Activated T-cell treated with anti-CD3 and anti-CD28 coated beads, Interleukin-2, amount 50 U/mL, for 1 hour (primary cell): ENCODE measurements at places on chromosomes 1 and 21.

DNA sequence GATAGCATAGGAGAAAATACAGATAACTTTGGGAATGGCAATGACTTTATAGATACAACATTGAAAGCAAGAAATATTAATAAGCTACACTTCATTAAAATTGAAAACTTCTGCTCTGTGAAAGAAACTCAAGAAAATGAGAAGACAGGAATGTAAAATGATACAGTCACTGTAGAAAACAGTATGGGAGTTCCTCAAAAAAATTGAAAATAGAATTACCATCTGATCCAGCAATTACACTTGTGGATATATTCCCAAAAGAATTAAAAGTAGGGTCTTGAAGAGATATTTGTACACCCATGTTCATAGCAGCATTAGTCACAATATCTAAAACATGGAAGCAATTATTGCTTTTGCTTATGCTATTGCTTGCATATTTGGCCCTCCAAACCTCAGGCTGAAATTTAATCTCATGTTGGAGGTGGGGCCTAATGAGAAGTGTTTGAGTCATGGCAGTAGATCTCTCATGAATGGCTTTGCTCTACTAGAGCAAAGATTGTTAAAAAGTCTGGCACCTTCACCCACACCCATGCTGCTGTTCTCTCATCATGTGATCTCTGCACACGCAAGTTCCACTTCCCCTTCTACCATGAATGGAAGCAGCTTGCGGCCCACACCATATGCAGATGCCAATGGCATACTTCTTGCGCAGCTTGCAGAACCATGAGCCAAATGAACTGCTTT is 15.3 kb upstream of the AHCYL1 start:
- DNase-seq, result no peak

- DNase-seq, result no peak
Observed at GRCh38 chr1:234921266-234922062, 207.2 kb downstream of the TOMM20 start.

- DNase-seq, result no peak
Observed at GRCh38 chr1:92503926-92504285, 17.2 kb upstream of the GFI1 start.

- no peak for DNase-seq
Observed at GRCh38 chr1:199221371-199222150, 582.7 kb downstream of the PTPRC start.

GRCh38 chr1:175870217-175870616 is 126.8 kb upstream of the TNR start:
- no peak for DNase-seq

GRCh38 chr1:221907166-221907932 is 165.5 kb upstream of the DUSP10 start:
- DNase-seq, result no peak

- DNase-seq, result no peak
Observed at GRCh38 chr1:40820911-40821693, 37.5 kb downstream of the KCNQ4 start.

DNA sequence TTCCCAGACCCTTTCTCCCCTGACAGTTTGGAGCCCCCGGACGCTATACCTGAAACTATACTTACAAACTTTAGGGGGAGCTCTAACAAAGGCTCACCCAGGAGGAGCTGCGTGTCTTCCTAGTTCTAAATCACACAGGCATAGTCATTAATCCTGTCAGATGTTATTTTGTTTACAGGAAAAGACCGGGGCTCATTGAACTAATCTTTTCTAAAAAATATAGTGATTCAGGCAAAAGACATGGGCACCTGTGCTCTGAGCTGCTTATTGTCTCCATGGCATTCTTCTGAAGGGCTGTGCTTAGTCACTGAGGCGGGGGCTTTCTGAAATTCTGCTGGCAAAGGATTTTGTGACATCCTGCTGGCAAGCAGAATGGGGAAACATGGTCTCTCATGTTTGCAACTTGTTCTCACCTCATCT is 1577.0 kb downstream of the NCAM2 start:
- no peak for DNase-seq

DNA sequence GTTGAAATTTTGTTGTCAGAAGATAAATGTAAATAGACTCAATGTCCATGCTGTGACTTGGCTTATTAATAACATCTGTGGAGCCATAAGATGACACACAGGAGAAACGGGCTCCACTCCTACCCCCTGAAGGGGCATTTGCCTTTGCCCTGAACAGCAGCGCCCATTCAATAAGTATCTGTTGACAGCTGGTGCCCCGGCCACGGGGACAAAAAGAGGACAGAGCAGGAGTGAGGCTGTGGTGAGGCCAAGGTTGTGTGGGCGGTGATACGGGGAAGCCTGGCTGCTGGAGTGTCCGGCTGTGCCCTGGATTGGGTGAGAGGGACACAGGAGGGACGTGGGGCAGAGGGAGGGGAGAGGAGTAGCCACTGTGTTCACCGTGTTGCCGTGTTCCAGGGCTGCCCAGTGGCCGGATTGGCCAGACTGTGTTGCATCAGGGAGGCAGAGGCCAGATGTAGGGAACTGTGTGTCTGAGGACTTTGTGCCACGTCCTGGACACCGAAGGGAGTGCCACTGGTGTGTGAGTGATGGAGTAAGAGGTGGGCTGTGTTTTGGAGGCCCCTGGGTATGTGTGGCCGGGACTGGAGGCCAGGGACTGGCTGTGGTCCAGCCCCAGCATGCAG is 15.1 kb downstream of the PRMT2 start:
- DNase-seq, result no peak

- no peak for DNase-seq
Observed at GRCh38 chr1:165753934-165754333, 14.7 kb downstream of the TMCO1 start.

- no peak for DNase-seq
Observed at GRCh38 chr1:221162352-221162751, 283.1 kb downstream of the HLX start.

DNA sequence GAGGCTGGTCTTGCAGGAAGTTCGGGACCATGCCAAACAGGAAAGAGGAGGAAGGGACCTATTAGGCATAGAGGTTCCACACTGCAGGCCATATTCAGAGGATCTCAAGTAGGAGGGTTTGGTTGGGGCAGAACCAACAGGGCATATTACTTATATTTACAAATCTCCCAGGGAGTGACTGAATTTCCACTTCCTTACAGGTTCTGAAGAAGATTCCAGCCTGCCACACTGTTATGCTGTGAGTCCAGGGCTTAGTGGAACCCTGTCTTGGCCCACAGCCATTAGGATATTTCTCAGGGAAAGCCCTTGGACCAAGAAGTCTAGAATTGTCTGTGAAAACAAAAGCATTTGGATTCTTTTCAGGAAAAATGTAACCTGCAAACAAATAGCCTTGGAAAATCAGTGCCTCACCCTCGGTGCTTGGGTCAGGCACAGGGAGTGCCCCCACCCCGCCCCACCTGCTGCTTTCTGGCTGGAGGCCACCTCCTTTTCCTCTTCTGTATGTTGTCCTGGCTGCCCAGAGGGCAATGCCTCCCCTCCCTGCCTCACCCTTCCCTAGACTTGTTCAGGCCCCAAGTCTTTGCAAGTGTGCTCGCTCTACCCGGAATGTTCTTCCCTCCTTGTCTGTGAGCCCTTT is 41.0 kb upstream of the JUN start:
- DNase-seq, result no peak

DNA sequence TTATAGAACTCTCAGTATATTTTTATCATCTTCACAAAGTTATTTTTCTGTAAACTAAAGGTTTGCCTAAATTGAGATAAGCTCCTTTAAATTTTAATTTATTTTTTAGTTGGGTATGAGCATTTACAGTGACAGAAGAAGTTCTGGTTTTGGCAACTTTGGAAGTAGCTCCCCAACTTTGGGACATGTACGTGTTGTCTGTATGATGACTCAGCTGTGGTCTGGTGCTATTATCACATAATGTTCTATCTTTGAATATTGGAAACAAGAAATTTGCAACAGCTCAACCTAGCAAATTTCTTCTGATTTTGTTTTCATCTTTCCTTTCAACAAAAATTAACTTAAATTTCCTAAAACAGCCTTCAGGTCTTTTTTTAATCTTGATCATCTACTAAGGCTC is 46.6 kb upstream of the C1orf105 start:
- no peak for DNase-seq

GRCh38 chr1:115115521-115116161 is 26.3 kb upstream of the TSPAN2 start:
- DNase-seq, result no peak

GRCh38 chr1:38508232-38508631 is 351.3 kb downstream of the RRAGC start:
- DNase-seq, result no peak

GRCh38 chr1:181296180-181296579 is 187.1 kb upstream of the CACNA1E start:
- DNase-seq, result no peak

- DNase-seq, result no peak
Observed at GRCh38 chr1:113958691-113959090, 20.6 kb upstream of the OLFML3 start.

DNA sequence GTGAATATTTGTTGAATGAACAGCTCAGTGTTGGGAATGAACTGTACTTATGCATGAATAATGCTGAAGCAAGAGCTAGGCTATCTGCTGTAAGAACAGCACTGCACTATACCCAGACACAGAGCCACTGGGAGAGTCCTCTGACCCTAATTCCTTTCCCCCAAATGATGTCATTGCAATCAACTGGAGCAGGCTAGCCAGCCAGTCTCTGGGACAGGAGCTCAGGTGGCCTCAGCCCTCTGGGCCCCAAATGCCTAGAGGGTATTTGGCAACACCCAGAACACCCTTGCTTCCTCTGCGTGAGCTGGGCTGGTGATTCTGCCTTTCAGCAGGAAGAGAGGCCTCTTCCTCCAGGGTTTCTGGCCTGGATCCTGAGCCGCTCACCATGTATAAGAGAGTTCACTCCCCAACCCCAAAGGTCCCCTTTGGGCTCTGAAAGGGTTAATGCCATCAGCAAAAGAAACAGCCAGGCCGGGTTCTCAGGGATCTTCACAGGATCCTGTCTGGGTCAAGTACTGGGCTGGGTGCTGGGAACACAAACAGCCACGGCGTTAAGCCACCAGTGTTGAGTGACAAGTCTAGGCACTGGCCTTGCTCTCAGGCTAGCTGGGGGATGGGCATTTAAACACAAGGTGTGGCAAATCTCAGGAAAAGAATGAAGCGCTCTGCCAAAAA is 3.7 kb upstream of the PADI4 start:
- DNase-seq, result no peak

- no peak for DNase-seq
Observed at GRCh38 chr1:1357871-1358432, 403 bp downstream of the MXRA8 start.

DNA sequence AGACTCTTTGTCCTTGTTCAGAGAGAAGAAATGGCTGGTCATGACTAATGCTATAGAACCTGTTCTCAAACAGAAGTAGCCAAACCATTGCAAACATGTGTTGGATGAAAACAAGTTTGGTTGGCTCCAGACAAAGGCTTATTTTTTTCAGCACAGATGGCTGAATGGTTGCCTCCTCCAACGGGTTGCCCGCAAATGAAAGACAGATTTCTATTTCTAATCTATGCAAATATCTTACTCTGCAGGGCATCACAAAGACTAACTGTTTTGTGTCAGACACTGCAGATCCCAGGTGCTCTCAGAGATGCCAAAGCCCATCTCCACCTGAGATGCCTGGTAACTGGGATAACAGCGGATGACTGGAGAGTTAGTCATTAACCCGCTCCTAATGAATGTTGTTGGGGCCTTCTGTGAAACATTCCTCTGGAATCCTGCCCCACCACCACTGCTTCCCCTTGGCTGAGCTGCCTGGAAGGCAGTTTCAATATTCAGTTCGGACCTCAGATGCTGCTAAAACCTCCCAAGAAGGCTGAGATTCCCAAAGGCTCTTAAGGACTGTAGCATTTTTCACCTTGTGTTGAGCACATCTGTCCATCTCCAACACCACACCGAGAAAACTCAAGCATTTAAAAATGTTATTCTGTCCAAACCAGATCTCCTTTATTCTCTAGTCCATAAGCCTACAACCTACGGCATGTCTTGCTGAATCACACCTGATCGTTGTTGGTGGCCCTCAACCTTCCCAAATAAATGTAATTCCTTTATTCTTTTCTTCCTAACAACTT is 104.4 kb downstream of the PTPN14 start:
- DNase-seq, result no peak

- no peak for DNase-seq
Observed at GRCh38 chr21:35991131-35991530, 69.2 kb downstream of the SETD4 start.

GRCh38 chr1:40592107-40592803 is 60.8 kb downstream of the ZNF684 start:
- DNase-seq, result no peak

GRCh38 chr1:244102046-244102445 is 51.0 kb downstream of the ZBTB18 start:
- DNase-seq, result no peak
